ENCODE measurements at places on chromosomes 5 and 9. TPM values are rescaled to one million over a fixed set of nuclear protein-coding genes. Genes with fewer than 3 reads are reported as not detected.

The ENTR1 gene
- polyA plus RNA-seq: 12.7 TPM

The CMYA5 gene
- 1.5 TPM for polyA plus RNA-seq

The GDA gene
- polyA plus RNA-seq: 15.0 TPM

- no peak for DNase-seq
These were observed 206.1 kb downstream of the CHSY3 start for GRCh38 chr5:130110328-130110727.

DNA sequence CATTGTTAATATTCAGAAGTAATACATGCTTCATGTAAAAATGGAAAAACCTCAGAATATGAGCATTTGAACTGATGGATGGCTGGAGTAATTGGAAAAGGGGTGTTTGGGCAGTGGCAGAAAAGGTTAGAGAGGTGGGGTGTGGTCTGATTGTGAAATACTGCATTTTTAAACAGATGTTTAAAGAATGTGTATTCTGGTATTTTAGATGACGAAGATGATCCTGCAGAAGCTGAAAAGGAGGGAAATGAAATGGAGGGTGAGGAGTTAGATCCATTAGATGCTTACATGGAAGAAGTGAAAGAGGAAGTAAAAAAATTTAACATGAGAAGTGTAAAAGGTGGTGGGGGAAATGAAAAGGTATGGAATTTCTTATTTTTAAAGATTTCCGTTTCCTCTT, 18.8 kb downstream of the DDX46 start:
- no peak for DNase-seq

DNA sequence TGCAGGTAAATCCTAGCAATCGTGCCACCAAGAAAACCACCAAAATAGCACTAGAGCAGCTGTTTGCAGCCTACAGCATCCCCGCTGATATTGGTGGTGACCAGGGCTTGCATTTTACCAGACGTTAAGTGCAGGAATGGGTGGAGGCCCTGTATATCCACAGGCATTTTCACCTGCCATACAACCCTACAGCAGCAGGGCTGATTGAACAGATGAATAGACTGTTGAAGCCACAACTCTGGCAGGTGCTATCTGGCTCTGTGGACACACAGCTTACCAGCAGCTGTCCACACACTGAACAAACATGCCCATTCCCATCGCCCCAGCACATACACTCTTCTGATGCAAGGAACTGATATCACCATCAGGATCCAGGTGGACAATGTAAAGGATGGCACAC, 154.5 kb upstream of the APC start:
- no peak for DNase-seq

DNA sequence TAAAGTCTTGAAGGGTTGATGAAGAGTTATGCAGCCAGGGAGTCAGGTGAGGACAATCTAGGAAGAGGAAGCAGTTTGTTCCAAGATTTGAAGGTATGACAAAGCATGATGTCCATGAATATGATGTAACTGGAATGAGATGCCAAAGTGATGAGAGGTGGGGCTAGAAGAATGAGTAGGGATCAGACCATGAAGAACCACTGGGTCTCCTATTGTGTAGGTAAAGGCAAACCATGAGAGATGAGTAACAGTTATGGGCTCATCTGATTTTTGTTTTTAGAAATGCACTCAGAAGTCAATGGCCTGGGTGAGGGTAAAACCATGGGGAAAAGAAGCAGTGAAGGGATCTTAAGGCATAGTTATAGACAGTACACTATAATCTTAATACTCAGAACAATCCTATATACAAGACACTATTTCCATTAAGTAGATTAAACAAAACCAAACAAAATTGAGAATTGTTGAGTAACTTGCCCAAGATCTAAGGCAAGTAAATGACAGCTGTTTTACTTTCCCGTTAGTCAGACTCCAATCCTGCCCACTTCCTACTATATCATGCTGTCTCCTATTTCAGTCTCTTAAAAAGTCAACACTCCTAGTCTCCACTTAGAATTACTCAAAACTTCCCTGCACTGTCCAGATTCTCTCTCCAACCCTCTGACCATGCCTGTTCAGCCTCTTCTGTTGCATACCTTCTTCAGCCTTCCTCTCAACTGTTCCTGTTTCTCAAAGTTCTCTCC, 393.8 kb upstream of the MEF2C start:
- DNase-seq: no peak

DNA sequence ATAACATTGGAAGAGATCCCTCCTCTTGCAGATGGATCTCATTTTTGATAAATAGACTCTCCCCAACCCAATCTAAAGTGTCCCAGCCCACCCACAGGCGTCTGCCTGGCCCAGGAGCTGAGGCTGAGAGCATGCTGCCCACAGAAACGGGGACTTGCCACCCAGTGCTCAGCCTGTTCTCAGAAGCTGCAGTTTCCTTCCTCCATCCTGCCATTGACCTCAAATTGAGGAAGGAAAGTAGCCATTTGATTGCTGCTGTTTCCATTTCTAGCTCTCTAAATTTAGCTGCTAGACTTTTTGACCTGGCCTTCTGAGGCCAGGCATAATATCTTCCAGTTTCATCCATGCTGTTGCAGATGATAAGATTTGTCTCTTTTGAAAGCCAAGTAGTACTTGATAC, 31.1 kb upstream of the FRMD3 start:
- no peak for DNase-seq

Data from liver (tissue), 10 donors.